ENCODE measurements at places on chromosomes 2 and 18.

GRCh38 chr2:224136396-224136795 is 97.3 kb upstream of the SERPINE2 start:
- DNase-seq: no peak

- DNase-seq: no peak
Observed at GRCh38 chr2:25160376-25160775, 8.0 kb downstream of the POMC start.

DNA sequence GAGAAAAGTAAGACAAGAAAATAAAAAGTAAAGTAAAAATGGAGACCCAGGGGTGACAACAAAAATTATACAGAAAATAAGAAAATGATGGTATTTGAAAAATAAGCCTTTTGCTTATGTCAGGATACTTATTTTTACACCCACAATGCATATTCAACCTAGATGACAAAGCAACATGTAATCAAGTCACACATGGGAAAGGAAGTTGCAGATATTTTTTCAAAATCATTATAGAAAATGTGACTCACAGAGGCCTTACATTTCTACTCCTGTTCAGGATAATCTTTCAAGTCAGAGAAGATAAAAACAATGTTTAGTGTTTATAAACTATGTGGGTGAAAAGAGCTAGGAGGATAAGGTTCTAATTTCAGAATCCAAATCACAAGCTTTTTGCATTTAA is 275.3 kb upstream of the UBE2E3 start:
- no peak for DNase-seq

DNA sequence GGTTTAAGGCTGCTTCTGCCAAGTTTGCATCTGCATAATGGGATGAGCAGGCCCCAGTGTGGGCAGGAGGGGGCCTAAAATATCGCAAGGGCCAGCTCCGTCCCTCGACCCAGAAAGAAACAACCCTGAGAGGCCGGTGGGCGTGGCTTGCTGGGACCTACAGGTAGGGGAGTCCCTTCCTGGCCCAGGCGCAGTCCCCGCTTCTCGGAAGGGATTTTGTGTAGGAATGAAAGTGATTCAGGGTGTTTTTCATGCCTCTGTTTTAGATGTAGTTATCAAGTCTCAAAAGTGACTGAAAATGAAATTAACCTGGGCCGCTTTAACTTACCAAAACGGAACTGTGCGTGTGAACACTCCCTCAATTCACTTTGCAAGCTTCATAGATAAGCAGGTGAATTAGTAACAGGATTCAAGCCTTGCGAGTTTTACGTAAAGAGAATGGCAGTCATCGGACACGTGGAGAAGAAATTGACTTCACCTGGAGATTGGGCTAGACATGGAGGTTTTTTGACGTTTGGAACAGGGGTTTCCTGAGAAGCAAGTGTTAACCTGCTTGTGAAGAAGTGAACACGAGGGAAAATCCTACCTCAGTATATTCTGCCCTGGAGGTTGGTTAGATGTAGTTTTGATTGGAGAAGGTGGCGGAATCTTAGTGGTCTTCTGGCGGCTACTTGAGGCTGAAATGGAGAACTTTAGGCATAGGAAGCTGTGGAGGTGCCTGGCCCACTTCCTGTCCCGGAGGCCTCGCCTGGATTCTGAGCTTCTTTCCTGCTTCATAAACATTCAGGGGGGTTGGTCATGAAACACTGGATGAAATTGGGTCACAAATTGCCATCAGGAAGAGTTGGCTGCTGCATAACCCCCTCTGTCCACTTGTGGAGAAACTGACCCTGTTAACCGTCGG is 1.7 kb downstream of the NCK2 start:
- DNase-seq: no peak

DNA sequence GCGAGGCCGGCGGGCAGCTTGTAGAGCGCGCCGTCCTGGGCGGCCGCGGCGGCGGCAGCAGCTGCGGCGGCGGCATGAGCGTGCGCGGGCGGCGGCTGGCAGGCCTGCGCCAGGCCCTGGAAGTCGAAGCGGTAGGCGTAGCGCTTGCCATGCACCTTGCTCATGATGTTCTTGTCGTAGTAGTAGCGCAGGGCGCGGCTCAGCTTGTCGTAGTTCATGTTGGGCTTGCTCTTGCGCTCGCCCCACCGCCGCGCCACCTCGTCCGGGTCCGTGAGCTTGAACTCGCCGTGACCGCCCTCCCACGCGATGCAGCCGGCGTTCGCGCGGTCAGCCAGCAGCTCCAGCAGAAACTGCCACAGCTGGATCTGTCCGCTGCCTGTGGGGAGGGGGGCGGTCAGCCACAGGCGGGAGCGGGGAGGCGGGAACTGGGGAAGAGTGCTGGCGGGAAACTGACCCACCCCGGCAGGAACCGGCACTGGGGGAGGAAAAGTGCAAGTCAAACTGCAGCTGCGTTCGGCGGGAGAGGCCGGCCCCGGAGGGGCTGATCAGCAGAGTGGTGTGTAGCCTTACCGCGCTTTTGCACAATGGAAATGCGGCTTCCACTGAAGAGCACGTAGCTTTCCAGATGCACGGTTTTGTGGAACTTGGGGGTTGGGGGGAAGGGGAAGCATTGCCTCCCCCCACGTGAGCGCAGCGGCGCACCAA is 3.0 kb downstream of the FEV start:
- DNase-seq: no peak

DNA sequence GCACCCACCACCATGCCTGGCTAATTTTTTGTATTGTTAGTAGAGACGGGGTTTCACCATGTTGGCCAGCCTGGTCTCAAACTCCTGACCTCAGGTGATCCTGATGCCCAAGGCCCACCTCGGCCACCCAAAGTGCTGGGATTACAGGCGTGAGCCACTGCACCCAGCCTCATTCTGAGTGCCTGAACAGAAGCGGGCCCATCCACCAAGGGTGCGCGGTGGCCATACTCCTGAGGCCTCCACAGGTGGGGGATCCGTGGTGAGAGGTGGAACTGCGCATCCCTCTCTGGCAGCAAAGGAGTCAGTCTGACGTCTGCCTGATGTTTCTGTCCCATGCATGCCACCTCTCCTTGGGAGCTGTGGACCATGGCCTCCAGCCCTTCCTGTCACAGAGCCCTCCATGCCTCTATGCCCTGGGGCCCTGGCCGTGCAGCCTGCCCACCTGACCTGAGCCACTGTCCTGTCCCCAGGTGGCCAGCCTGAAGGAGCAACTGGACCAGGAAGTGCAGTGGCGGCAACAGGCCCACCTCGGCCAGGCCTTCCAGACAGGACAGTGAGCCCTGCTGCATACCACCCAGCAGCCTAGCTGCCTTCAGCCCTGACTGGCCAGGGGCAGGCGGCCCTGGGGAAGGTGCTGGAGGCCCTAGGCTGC is 7.6 kb upstream of the SNED1 start:
- no peak for DNase-seq

- DNase-seq: no peak
Observed at GRCh38 chr18:49639643-49640391, 78.0 kb downstream of the LIPG start.

GRCh38 chr2:137173463-137173862 is 408.1 kb downstream of the THSD7B start:
- no peak for DNase-seq

- DNase-seq: no peak
Observed at GRCh38 chr2:236717729-236718128, 148.1 kb downstream of the ACKR3 start.

GRCh38 chr2:67070826-67071225 is 326.3 kb upstream of the ETAA1 start:
- no peak for DNase-seq

DNA sequence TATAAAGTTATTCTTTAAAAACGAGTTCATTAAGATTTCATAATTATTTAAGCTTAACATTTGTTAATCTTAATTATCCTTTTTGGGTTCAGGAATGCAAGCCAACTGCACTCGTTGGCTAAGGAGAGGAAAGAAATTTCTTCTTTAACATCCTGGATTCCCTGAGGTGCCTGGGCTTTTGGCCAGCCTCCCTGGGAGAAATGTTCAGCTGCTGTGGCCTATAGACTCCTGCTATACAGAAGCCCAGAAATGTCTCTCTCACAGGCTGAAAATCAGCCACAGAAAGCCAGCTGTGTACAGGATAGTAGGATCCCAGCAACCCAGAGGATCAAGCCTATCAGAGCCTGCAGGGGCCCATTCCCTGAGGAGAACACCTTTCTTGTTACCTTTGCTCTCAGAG is 430.3 kb downstream of the XIRP2 start:
- no peak for DNase-seq

DNA sequence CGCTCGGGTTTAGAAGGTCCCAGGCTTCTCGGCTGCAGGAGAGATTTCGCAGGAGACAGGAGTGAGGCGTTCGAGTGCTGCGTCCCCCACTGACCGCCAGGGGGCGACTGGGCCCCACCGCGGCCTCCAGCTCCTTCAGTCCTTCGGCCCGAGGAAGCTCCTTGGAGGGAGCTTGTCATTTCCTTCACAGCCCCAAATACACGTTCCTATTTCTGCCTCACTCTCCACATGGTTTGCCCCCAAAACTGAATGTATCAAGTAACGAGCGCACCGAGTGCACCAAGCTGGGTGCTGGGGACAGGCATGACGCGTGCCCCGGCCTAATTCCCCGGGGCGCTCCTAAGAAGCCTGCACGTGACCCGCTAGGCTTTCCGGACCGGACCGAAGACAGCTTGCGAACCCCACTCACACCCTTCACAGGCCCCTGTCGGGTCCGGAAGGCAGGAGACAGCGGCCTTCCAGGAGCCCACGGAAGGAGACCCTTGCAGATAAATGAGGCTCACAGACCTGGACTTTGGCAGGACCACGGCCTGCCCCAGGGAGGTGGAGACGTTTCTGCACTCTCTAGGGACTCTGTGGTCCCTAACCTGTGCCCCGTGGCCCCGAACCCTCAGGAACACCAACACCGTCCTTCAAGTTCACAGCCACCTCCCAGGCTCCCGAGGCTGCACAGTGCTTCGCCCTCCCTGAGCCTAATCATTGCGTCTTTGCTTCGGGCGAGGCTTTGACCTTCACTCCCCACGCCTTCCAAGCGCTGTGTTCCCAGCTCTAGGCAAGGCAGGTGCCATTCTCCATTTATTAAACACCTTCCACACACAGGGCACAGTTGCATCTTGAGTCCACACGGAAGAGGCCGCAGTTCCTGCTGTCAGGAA is 13.0 kb upstream of the FAHD2A start:
- no peak for DNase-seq

- peak; percentile 98 for DNase-seq
Observed at GRCh38 chr2:212480447-212480846, 58.2 kb downstream of the ERBB4 start.

DNA sequence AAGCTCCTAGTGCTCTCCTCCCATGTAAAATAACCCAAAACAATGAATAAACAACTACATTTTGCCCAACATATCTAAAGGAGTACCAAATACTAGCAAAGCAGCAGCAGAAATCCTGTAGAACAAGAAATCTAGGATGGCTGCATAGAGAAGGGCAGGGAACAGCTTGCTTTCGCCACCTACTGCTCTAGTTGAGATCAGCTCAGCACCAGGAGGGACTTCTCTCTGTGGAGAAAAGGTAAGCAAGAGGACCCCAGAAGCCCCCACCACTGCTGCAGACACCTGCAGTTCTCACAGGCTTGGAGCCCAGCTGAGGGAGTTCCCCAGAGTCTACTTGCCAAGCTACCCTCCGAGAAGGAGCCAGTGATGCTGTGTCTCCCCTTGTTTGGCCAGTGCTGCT is 243.0 kb upstream of the CHST9 start:
- no peak for DNase-seq

DNA sequence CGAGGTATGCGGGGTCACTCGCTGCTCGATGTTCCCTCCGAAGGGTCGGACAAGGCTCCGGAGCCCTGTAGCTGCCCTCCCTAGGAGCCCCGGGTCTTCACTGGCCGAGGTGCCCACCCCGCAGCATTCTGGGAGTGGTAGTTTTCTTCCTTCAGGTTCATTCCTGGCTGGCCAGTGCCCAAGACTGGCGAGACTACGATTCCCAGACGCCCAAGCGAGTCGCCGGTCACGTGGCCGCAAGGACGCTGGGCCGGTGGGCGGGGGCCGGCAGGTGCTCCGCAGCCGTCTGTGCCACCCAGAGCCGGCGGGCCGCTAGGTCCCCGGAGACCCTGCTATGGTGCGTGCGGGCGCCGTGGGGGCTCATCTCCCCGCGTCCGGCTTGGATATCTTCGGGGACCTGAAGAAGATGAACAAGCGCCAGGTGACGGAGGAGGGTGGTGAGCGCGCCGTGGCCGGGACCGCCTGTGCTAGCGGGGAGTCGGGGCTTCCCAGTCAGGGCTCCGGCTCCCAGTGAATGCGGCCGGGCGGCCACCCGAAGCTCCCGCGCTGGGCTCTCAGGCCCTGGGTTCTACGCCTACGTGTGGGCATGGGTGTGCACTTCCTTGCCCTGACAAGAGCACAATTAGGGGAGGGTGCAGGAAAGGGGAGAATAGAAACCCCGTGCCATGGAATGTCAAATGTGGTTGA is at the start of gene SEC11C:
TSS of gene SEC11C (plus strand) at position 270 of the 687 bp plus-strand sequence. CDS start at position 335, 65 bp downstream.
- peak; percentile 92 for DNase-seq

- no peak for DNase-seq
Observed at GRCh38 chr2:63121055-63121834, 70.6 kb downstream of the OTX1 start.

- no peak for DNase-seq
Observed at GRCh38 chr18:29185801-29186200, 1008.9 kb upstream of the CDH2 start.

GRCh38 chr2:212928681-212929080 is 222.7 kb downstream of the IKZF2 start:
- no peak for DNase-seq

GRCh38 chr18:45957100-45957499 is 10.0 kb downstream of the EPG5 start:
- DNase-seq: no peak

DNA sequence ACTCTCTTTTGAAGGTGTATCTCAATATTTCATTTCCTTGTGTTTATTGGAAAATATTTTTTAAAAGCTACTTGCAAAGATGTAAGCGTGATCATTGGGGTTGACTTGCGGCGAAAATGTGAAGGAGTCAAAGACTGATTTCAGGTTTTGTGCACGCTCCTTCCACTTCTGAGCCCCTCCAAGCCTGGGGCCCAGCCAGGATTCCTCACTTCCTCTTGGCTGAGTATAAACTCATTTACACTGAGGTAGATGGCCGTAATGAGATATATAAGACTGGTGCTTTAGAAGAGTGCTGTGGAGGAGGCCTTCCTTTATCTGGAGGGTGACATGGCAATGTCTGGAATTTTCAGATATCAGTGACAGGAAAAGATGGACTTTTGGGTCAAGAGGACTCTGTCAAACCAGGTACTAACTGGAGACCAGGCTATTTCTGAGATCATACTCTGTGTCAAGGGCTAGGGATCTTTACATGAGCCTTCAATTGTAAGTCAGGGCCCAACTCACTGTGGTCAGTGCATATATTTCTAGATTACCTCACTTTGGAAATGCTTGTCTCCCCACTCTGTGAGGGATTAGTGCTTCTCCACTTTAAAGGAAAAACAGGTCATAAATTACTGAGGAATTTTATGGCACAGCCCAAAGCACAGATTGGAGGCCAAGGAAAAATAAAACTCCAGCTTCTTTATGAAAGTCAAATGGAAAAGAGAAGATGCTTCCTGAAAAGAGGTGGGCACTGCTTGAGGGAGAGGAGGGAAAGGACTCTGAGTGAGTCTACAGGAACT is 22.8 kb downstream of the PRKCE start:
- no peak for DNase-seq

GRCh38 chr2:233369897-233370685 is 15.8 kb downstream of the DGKD start:
- DNase-seq: no peak
